Upper lobe of right lung (tissue), 1 donor: ENCODE measurements at places on chromosomes 5 and 9.

GRCh38 chr9:112247090-112247489 lies 72.0 kb upstream of the SUSD1 start:
- DNase-seq, result no peak

GRCh38 chr9:77816641-77817341 lies 168.7 kb upstream of the GNA14 start:
- no peak for DNase-seq

- no peak for DNase-seq
These were observed 5.7 kb downstream of the WHRN start for GRCh38 chr9:114499528-114499927.

DNA sequence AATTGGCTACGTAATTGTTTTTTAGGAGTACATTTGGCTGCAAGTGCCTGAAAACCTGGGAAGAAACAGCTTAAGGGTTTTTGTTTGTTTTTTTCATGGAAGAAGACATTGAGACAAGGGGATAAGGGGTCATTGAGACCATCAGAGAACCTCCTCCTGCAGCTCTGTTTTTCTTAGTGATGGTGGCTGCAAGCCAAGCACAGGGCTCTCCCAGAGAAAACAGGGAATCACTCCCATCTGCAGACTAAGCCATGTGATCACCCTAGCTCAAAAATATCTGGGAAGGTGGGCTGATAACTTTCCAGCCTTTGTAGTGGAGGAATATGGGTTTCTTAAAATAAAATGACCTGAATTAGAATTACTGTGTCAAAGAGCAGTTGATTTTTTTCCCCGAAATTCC lies 25.1 kb downstream of the PALM2AKAP2 start:
- no peak for DNase-seq

DNA sequence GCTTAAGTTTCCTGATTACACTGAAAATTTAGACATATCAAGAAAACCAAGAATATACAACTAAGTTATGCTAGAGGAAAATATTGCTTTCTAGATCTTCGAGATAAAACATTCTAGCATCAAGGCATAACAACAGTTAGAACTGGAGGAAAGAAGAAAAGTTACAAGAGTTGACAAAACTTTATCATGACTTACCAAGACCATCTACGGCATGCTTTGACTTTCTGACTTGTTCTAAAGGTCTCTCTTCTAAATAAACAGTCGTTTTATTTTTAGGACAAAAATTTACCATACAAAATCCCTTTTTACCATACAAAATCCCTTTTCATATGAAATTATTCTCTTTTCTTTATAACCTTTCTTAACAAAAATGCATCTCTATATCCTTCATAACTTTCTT lies 1110.1 kb upstream of the CDH10 start:
- no peak for DNase-seq
